ENCODE measurements at places on chromosomes 5 and 9.

DNA sequence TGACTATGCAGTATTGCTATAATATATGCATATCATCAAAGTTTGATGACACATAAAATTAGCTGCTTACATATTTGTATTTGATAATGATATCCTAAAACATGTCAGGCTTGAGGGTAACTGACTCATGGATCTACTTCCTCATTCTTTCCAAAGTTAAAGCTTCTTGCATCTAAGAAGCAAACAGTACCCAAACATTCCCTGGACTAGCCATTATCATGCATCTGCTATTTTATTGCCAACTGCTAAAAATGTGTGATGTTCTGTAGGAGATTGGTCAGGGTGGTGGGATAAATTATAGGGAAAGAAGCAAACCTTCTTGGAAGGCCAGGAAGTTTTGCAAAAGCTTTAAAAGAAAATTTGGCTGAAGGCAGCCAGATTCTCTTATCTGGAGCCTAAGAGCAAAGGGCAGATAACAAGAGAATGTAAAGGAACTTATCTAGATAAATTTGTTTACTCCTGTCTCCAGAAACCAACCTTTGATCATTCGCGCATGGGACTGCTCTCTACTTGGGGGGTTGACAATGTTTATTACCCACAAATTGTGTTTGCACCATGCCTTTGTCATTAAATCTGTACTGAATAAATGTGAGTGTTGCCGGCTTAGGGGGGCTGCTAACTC, 604.1 kb upstream of the TLE4 start:
- DNase-seq = no peak

DNA sequence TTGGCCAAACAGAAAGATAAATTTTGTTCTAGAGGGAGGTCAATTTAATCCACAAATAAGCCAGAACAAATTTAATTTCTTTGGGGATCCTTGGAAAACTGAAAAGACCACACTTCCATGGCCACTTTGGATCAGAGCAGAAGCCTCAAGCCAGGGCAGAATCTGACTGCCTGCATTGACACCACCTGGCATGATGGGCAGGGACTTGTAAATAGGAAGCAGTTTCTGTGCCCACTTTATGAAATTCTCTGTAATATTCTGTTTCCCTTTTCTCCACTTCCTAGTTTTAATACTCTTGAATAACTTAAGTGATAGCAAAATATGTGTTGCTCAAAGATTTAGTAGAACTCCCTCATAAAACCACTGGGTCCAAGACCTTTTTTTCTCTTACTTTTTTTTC, 6.7 kb upstream of the TMEM252 start:
- no peak for DNase-seq

DNA sequence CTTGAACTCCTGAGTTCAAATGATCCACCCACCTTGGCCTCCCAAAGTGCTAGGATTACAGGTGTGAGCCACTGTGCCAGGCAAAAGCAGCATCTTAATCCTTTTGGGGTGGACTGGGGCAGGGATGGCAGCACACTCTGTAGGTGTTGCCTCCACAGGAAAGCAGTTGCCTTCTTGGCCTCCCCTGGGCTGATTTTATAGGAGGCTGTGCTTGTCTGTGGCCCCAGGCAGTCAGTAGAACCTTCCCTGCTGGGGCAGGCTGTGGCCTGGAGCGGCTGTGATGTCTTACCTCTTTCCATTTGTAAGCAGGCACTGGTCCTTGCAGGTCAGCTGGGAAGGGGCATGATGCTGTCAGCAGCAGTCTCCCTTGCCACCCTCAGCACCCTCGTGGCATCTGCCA, 49.8 kb downstream of the PRRC2B start:
- DNase-seq = no peak

- DNase-seq = no peak
Measured at GRCh38 chr9:2496934-2497333, 124.7 kb upstream of the VLDLR start.

DNA sequence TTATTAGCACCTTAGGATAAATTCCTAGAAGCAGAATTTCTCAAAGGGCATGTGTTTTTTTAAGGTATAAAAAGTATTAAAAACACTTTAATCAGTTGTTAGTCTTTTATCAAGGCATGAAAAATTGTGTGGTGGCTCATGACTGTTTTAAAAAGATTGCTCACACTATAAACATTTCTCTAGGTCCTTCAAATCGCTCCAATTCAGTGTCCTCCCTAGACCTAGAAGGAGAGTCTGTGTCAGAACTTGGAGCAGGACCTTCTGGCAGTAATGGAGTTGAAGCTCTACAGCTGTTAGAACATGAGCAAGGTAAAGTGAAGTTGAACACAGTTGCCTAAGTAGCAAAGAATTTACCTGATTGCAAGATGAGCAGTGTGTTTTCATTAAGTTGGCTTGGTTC, 62.0 kb downstream of the GAPVD1 start:
- DNase-seq = no peak

DNA sequence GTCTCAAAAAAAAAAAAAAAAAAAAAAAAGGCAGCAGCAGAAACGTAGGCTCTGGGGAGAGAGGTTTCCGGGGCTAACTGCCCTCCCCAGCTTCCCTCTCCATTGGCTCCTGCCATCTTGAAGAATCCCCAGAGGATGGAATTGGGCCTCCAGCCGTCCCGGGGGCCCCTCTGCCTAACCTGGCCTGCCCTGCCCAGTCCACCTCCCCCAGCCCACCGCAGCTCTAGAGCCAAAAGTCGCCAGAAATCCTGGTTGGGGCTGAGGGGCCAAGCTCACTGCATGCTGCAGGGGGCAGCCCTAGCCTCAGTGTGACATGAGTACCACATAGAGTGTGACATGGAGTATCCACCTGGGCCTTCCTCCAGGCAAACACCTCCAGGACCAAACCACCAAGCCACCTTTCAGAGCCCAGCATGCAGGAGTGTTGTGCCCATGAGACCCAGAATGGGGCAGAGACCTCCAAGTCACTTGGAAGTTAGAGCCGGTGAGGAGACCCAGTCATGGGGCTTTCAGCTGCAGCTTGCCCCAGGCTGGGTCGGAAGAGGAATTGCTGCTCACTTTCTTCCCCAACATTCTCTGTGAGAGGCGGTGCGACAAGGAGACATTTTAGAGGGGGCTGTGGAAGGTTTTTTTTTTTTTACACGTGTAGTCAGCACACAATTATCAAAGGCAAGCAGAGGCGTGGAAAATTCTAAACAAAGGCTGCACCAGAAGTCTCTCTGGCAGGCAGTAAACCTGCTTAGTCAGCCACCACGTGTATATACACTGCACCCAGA, 17.6 kb downstream of the CD74 start:
- DNase-seq = no peak

- DNase-seq = no peak
Measured at GRCh38 chr5:119022017-119022745, 33.8 kb upstream of the DTWD2 start.

DNA sequence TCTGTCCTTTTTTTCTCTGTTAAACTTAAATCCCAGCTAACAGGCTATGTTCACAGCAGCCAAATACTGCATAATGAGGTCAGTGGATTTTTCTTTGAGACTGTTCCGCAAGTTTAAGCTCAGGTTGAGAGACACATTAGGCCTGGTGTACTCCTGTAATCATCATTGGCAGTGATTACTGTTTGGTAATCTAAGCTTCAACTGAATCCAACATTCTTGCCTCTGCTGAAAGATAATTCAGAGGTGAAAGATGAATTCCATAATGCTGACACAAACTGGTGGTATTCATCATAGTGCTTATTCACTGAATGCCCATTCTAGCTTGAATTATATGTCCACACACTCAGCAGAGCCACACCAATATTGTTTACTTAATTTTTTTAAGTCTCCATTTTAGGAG, 108.5 kb downstream of the NFIB start:
- DNase-seq = no peak

GRCh38 chr9:136670576-136671253, 8.0 kb downstream of the EGFL7 start:
- DNase-seq = no peak

GRCh38 chr5:180047667-180048066, 23.9 kb downstream of the RNF130 start:
- no peak for DNase-seq

DNA sequence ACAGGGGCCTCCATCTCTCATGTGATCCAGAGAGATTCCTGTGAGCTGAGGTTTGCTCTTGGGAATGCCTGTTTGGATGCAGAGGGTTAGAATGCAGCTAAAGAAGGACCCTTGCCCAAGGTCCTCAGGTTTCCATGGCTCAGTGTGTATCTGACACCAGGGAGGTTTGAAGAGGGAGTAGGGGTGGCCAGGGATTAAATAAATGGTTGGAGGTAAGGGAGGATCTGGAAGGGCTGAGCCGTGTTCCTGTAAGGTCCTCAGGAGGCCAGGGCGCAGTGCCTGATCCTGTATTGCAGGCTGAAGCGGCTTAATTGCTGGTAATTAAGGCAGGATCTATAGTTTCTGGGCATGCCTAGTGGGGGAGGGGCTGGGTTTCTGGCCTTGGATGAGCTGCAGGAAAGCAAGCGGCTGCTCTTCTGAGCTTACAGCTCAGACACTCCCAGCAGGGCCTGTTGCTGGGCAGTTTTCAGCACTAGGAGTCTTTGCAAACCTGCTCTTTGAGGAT, 41.5 kb upstream of the MAP1B start:
- peak; percentile 91 for DNase-seq

DNA sequence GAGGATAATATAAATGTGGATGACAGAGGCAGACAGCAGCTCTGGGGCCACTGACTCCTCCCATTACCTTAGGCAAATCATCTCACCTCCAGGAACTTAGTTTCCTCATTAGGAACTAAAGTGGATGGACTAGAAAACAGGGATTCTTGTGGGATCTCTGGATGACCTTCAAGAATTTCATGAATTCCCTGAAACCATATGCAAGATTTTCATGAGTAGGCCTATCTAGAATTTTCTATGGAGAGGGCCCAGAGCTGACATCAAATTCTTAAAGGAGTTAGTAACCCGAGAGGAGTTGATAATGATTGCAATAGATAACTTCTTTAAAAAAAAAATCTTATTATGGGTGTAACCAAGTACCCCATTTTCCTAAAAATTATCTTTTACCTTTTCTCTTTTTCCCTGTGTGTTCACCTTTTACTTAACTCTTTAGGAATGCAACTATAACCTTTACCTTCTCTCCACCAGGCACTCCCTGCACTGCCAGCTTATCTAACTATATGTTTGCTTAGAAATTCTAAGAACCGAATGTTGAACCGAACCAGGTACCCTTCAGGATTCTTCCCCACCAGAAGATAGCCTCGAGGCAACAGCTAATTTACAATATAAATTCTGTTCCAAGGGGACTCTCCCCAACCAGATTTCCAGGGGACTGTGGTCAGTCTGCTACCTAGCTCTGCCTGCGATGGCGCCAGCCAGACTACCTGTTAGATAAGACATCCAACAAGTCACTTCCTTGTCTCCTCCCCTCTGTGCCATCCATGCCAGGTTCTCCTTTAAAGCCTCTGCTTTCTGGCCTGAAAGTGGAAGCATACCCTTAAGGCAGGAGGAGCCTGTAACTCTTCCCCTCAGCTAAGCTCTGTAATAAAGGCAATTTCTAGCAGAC, 86.0 kb downstream of the GCNT4 start:
- DNase-seq = no peak

DNA sequence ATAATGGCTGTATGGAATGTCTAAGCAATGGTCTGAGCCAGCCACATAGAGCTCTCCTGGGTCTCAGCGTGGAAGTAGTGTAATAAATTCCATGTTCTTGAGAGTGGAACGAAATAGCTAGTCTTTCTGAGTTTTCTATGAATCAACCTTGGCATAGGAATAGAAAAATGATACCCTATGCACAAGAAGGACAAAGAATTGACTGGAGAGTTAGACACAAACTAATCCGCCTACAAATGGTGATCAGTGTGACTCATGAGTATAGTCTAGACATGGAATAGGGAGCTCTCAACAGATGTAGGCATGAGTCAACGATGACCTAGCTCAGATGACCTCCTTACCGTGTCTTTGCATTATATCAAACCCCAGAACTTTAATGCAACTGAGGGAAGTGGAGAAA, 256.8 kb upstream of the GRIN3A start:
- no peak for DNase-seq

DNA sequence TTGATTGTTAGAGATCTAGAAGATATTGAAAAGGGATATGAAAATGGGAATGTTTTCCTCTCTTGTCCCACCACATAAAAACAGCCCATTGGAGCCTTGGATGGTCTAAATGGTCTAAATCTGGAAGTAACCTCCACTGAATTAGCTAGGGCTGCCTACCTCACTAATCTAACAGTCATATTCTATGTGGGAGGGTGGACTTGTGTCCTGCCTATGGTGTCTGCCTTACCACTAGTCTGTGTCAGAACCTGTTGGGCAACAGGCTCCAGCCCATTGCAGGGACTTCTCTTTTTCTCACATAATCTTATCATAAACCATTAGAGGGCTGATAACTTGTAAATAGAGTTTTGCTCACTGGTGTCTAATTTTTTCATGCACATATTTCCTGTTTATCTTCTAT, 548.8 kb upstream of the CDH18 start:
- DNase-seq = no peak

DNA sequence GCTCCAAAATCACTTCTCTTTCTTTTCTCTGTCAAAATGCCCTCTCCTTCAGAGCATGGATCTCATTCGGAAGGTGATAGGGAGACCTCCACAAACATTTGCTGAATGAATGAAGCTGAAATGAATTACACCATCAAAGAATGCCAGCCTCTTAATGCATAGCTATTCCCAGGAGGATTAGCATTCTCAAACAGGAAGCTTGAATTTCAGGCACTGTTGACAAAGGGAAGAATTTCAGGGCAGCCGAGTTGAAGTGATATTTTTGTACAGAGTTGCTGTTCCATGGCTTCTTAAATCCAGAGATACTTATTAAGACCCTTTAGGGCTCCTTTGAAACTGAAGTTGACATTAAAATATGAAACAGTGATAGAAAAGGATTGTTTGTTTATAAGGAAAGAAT, 18.8 kb downstream of the HBEGF start:
- no peak for DNase-seq

DNA sequence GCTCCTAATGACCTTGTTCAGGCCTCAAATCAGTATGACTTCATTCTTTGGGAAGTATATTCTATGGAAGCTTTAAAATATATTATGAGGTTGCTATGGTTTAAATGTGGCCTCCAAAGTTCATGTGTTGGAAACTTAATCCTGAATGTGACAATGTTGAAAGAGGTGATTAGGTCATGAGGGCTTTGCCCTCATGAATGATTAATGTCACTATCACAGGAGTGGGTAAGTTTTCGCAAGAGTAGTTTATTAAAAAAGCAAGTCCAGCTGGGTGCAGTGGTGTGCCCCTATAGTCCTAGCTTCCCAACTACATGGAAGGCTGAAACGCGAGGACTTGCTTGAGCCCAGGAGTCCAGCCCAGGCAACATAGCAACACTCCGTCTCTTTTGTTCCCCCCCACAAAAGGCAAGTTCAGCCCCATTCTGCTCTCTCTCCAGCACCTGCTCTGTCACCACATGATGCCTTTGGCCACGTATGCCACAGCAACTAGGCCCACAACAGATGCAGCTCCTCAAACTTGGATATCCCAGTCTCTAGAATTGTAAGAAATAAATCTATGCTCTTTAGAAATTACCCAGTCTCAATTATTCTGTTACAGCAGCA, 105.3 kb downstream of the SIL1 start:
- no peak for DNase-seq

Data from NCI-H748 treated with DMSO at 0.1 percent for 48 hours (cell line).